ENCODE measurements at places on chromosomes 1 and 21. TPM values are rescaled to one million over a fixed set of nuclear protein-coding genes. Genes with fewer than 3 reads are reported as not detected.

HSD3B2 gene
- not detected for total RNA-seq

PPIAL4G gene
- 0.06 TPM for total RNA-seq

SLC44A5 gene
- 2.1 TPM for total RNA-seq

TCHHL1 gene
- total RNA-seq: not detected

PCP4L1 gene
- not detected for total RNA-seq

S100A8 gene
- total RNA-seq: not detected

RPF1 gene
- total RNA-seq: 35.4 TPM

GPR37L1 gene
- total RNA-seq: not detected

FAM72C gene
- 0.44 TPM for total RNA-seq

KRTAP11-1 gene
- not detected for total RNA-seq

PTGS2 gene
- total RNA-seq: 32.6 TPM

EPHA2 gene
- 35.3 TPM for total RNA-seq

TNFRSF18 gene
- not detected for total RNA-seq

CD52 gene
- total RNA-seq: not detected

HSD3B1 gene
- not detected for total RNA-seq

PLPPR5 gene
- not detected for total RNA-seq

CDK18 gene
- 0.31 TPM for total RNA-seq

MYOG gene
- total RNA-seq: not detected

PSEN2 gene
- 21.5 TPM for total RNA-seq

ARID4B gene
- total RNA-seq: 45.1 TPM

GBP5 gene
- total RNA-seq: under 0.01 TPM

CHI3L1 gene
- 0.06 TPM for total RNA-seq

FCRL4 gene
- not detected for total RNA-seq

KLHDC8A gene
- total RNA-seq: not detected

LIPI gene
- total RNA-seq: not detected

MAST2 gene
- total RNA-seq: 19.9 TPM

ACKR1 gene
- total RNA-seq: not detected

GBP4 gene
- 0.53 TPM for total RNA-seq

OR6N1 gene
- total RNA-seq: not detected

TMPRSS15 gene
- 0.06 TPM for total RNA-seq

CD84 gene
- total RNA-seq: under 0.01 TPM

EPS8L3 gene
- not detected for total RNA-seq

NTRK1 gene
- not detected for total RNA-seq

AMY1A gene
- not detected for total RNA-seq

CRYAA gene
- not detected for total RNA-seq

CFHR1 gene
- total RNA-seq: 0.12 TPM

DUSP10 gene
- total RNA-seq: 3.7 TPM

RGS18 gene
- total RNA-seq: not detected
